Erythroblast (primary cell): ENCODE measurements at places on chromosomes 2 and 18.
A peak's percentile ranks its signal among the peaks of the same experiment; 100 is the strongest.

- DNase-seq: no peak
These were observed 39.6 kb downstream of the RAB3GAP1 start for GRCh38 chr2:135091681-135092080.

GRCh38 chr2:152380261-152381055 is 45.5 kb downstream of the FMNL2 start:
- no peak for DNase-seq

GRCh38 chr2:7007846-7008741 is 90.9 kb downstream of the RNF144A start:
- peak; percentile 55 for DNase-seq

DNA sequence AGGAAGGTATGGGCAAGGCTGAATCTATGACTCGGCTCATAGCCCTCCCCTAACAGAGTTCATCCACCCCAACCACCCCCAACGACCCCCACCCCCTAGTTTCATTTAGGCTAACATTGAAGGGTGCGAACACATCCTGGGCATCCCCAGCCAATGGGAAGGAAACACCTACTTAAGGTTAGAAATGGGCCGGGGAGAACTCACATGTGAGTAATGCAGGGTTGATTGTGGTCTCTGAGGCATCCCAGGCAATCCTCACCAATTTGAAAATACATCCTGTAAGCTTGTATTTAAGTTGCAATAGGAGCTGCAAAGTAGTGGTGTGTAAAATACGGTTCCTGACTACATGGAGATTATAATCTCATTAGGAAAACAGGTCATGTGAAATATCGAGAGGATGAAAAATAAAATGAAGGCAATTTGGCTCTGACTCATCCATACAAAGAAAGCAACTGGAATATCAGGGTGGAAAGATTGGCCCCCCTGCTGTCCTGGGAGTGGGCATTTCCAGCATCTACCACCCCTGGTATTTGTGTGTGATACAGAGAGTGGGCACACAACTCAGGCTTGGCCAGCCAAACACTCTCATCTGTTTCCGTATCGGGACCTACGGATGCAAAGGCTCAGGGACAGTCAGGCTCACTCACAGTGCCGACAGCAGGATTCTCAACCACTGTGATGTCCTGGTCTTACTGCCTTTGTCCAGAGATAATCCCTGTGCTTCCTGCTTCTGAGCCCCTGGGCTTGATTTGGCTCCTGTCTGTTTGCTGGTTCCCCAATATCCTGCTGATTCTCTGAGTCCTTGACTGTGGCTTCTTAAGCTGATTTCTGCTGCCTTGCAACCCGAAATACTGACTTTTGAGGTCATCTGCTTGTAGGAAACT is 90.0 kb upstream of the NCKAP5 start:
- DNase-seq: no peak

DNA sequence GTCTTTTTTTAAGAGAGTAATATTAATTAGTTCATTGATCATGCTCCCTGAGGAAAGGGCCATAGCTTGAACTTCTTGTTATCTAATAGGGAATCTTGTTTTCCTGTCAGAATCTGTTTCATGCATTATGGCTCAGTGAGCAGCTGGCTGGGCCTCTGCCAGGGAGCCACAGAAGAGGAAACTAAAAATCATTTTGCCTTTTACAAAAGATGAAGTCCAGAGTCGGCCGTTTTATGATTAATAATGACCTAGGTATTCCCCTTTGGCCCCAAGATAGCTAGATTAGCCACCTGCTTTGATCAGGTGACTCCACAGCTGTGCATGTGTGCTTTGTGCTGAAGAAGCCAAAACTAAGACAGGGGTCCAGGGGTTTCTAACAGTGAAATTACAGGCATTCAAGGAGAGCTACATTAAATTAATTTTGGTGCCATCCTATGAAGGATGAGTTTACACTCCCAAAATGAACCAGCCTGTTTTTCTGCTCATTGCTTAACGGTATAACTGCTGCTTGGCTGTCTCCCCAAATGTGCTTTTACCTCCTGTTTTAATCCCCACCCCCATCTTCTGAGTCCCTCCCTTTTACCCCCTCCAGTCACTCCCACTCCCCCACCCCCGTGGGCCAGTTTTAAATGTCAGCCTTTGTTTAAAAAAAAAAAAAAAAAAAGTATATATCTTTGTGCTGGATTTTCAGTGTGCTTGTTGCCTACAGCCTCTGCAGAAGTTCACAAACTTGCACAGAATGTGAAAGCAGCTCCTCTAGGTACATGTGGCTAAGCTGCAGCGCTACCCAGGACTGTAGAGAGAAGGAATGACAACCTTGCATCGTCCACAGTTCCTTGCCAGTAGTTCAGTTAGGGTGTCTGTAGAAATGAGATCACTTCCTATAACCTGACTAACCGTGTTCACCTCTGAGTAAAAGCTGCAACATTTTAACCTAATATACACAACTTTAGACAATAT is 93.1 kb downstream of the CABLES1 start:
- no peak for DNase-seq

GRCh38 chr2:15980605-15981098 is 40.3 kb downstream of the MYCN start:
- DNase-seq: no peak

GRCh38 chr2:1413156-1413710 is at the start of gene TPO:
TPO (plus strand) TSS chr2:1413463; CDS start chr2:1414409, 946 bp downstream.
- DNase-seq: no peak

DNA sequence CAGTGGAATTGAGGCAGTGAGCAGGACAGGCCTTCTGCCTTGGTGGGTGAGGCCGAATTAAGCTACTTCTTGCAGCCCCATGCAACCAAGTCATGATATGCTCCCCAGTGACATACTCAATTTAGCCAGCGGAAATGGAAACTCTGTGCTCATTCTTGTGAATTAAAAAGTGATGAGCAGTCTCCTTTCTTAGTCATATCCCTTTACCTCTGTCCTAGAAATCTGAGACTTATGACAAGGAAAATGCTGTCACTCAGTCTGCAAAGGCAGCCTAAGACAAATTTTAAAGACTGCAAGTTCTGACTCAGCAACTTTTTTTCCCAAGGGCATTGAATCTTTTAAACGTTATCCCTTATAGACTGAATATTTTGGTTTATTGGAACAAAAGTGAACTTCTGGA is 218.2 kb downstream of the SH3BP4 start:
- DNase-seq: no peak

DNA sequence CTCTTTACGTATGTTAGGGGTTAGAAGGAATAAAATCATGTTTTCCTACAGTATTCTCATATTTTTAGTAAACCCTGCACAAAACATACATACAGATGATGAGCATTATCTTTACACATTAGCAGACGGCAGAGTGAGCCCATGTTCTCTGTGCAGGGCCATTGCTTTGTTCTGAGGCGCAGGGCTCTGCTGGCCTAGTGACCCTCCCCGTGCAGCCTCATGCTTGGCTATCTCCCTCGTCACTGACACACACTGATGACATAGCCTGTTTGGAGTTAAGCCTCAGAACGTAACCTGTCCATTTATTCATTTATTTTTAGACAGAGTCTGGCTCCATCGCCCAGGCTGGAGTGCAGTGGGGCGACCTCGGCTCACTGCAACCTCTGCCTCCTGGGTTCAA is 115.9 kb upstream of the FOSL2 start:
- DNase-seq: no peak

DNA sequence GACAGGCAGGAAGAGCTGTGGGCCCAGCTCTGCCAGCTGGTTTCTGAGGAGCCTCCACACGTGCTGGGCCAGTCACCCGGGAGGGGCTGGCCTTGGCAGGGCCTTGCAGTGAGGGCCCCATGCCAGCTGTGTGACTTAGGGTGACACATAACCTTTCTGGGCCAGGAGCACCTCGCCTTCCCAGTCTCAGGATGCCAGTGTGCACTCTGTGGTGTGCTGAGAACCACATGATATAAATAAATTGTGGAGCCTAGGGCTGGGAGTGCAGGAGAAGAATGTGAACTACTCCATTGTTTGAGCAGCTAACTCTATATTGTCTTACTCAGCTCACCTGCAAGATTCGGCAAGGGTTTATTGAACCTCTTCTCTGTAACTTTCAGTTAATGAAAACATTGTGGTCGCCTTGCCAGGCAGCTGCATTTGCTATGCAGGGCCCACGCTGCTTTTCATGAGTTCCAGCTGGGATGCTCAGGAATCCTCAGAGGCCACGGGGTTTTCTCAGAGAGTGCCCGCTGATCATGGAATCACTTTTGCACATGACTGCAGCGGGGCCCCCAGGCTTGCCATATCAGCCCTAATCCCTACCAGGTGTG is 222.3 kb downstream of the SH3RF3 start:
- no peak for DNase-seq

GRCh38 chr2:65350651-65351056 is 81.7 kb downstream of the SPRED2 start:
- peak; percentile 15 for DNase-seq
